ENCODE measurements at places on chromosomes 5 and 9. TPM values are rescaled to one million over a fixed set of nuclear protein-coding genes. Genes with fewer than 3 reads are reported as not detected.

GRCh38 chr5:14734396-14734795 lies 69.9 kb downstream of the OTULIN start:
- no peak for DNase-seq
- H3K27ac ChIP-seq: no peak overlapping the region
- no peaks in the 10 kb centered on the region for H3K27me3 ChIP-seq
- no peaks in the 10 kb centered on the region for H3K4me1 ChIP-seq
- no peaks in the 10 kb centered on the region for H3K36me3 ChIP-seq

GRCh38 chr9:35907711-35908503 lies 1.4 kb upstream of the SPAAR start:
- peak; percentile 76 for DNase-seq
- no peaks in the 10 kb centered on the region for H3K27me3 ChIP-seq
- H3K4me1 ChIP-seq: peaks cover 65% of the 10 kb centered on the region
- peak overlapping the region; percentile 100 for H3K27ac ChIP-seq

DNA sequence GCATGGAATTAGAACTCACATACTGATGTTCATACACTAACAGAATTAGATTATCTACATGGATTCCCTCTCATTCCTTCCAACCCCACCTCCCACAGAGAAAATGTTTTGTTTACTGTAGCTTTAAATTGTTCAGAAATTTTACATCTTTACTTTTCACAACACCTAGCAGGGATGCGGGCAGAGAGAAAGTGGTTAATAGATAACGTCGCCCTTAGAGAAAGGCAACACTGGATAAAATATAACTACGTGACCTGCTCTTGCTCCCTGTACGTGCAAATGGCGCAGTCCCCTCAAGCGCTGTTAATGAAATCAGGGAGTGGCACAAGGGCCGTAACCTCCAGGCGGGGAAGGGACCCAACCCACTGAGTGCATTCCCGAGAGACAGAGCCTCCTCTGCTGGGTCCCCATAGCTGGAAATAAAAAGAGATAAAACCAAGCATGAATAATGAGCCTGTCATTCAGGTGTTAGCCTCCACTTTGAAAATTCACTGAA lies 125.3 kb upstream of the DAPK1 start:
- no peak for DNase-seq
- no peaks in the 10 kb centered on the region for H3K36me3 ChIP-seq
- no peak overlapping the region for H3K4me3 ChIP-seq
- no peak overlapping the region for H3K27ac ChIP-seq

DNA sequence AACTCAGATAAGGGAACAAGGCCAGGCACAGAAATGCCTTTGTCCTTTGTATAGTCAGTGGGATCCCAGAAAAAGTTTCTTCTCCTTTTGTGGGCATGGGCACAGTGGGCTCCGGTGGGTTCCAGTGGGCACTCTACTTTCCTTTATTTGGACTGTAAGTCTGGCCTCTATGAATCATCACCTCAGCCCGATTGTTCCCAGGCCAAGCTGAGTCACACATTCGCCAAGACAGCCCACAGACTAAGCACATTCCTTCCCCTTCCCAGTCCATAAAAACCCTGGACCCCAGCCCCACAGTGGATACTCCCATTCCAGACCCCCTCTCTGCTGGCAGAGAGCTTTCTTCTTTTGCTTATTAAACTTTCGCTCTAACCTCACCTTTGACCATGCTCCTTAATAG lies 165.0 kb downstream of the FBXL17 start:
- H3K36me3 ChIP-seq: no peaks in the 10 kb centered on the region
- no peaks in the 10 kb centered on the region for H3K4me1 ChIP-seq
- H3K4me3 ChIP-seq: no peak overlapping the region
- no peak overlapping the region for H3K27ac ChIP-seq
- no peaks in the 10 kb centered on the region for H3K27me3 ChIP-seq

Gene MVB12B
- total RNA-seq: 8.2 TPM

- peaks cover 6% of the 10 kb centered on the region for H3K4me1 ChIP-seq
- no peak overlapping the region for H3K27ac ChIP-seq
- no peaks in the 10 kb centered on the region for H3K27me3 ChIP-seq
- no peak overlapping the region for H3K4me3 ChIP-seq
- no peaks in the 10 kb centered on the region for H3K36me3 ChIP-seq
These were observed 2.1 kb upstream of the SLC25A46 start for GRCh38 chr5:110736753-110737152.

DNA sequence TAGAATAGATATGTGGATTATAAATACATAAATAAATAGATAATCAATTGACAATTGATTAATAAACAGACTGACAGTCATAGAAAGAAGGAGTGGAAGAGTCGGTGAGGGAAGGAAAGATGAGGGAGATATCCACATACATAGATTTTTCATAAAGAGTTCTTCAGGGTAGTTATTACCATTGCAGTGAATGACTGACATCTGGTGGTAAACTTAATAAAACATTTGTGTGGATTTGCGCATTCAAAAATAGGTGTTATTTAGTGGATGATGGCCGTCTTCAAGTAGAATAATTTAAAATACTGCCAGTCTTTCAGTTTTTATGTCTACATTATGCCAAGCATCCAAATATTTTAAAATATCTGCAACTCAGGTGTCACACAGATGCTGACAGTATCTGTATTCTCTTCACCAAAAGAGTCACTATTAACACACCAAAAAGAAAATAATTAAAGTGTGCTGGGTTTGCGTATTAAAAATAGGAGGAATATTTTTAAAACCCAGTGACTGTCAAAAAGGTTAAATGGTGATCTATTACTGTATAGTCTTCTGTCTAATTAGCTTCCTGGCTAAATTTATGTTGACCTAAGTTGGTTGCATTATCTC lies 78.8 kb downstream of the GIN1 start:
- no peak overlapping the region for H3K4me3 ChIP-seq
- H3K27ac ChIP-seq: no peak overlapping the region
- no peaks in the 10 kb centered on the region for H3K36me3 ChIP-seq
- no peak for DNase-seq
- no peaks in the 10 kb centered on the region for H3K4me1 ChIP-seq
- H3K27me3 ChIP-seq: no peaks in the 10 kb centered on the region

Gene NR5A1
- total RNA-seq: not detected

DNA sequence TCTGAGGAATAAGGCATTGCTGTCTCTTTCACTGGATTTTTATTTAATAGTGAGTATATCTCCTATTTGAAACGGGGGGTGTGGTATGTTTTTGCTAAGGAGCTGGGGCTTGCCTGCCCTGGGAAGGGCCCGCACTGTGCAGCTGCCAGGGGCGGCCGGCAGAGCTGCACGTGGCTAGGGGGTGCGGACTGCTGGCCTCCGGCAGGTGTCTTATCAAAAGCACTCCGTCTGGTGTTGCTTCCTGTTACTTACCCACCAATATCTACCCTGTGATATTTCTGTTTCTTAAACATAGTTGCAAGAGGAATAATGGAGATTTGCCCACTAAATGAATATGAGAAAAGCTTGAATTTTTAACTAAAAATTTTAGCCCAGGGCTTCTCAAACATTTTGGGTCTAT lies 232.0 kb downstream of the IRX1 start:
- H3K27me3 ChIP-seq: no peaks in the 10 kb centered on the region
- no peak for DNase-seq
- H3K4me1 ChIP-seq: no peaks in the 10 kb centered on the region
- no peak overlapping the region for H3K27ac ChIP-seq
- H3K36me3 ChIP-seq: no peaks in the 10 kb centered on the region

DNA sequence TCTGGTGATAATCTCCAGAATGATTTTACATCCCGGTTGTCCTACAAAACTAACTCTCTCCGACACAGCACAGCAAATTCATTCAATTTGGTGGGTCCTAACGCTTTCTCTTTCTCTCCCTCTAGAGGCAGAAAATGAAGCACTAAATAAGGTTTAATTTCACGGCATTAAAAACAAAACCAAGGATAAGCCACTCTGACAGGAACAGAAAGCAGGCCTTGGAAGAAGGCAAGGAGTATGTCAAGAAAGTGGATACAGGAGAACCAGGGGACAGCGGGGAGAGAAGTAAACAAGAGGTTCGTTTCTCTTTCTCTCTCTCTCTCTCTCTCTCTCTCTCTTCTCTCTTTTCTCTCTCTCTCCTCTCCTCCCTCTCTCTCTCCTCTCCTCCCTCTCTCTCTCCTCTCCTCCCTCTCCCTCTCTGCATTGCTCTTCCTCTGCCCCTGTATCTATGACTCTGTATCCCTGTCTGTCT lies 49.8 kb downstream of the EBF1 start:
- peak overlapping the region; percentile 88 for H3K27ac ChIP-seq
- H3K4me1 ChIP-seq: no peaks in the 10 kb centered on the region
- H3K4me3 ChIP-seq: peak overlapping the region; percentile 26

- H3K36me3 ChIP-seq: no peaks in the 10 kb centered on the region
- no peak for DNase-seq
- no peaks in the 10 kb centered on the region for H3K4me1 ChIP-seq
- H3K27ac ChIP-seq: no peak overlapping the region
- H3K4me3 ChIP-seq: no peak overlapping the region
These were observed 20.3 kb upstream of the TNIP1 start for GRCh38 chr5:151101151-151101550.

DNA sequence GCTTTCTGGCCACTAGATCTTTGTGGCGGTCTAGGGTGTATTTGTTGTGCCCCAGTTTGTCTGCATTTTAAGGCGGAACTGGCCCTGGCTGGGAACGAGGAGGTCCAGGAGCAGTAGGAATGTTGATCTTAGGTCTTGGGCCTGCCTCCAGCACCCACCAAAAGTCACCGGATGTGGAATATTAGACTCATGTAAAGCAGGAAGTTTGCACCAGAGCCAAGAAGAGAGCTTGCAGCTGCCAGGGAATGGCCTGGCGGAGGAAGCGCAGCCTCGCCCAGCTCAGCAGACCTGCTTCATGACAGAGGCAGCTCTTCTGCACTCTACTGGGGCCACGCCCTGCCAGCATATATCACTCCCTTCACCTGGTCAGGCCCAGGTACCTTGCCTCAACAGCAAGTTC lies 3.3 kb downstream of the GPX3 start:
- H3K36me3 ChIP-seq: peaks cover 2% of the 10 kb centered on the region
- H3K27me3 ChIP-seq: no peaks in the 10 kb centered on the region
- no peaks in the 10 kb centered on the region for H3K4me1 ChIP-seq
- peak overlapping the region; percentile 84 for H3K4me3 ChIP-seq

- no peak overlapping the region for H3K27ac ChIP-seq
- DNase-seq: no peak
- H3K4me1 ChIP-seq: no peaks in the 10 kb centered on the region
- no peaks in the 10 kb centered on the region for H3K27me3 ChIP-seq
- H3K4me3 ChIP-seq: no peak overlapping the region
These were observed 37.4 kb upstream of the TNFAIP8 start for GRCh38 chr5:119318256-119318894.

DNA sequence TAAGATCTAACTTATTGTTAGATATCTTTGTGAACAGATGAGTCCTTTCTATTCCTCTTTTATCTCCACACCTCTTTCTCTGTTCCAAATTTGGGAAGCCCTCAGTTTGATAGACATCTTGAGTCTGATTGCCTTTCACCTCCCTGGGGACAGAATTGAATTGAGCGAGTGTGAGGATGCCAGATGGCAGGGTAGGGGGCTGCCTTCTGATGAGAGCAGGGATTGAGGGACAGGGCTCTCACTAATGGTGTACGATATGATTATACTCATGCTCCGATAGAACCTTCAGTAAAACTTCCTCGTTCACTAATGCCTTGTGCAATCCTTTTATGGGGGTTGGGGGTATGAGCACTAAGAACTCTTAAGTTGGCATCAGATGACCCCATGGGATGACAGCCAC lies 172.1 kb upstream of the DAP start:
- H3K36me3 ChIP-seq: no peaks in the 10 kb centered on the region
- H3K27ac ChIP-seq: peak overlapping the region; percentile 79
- H3K4me3 ChIP-seq: no peak overlapping the region

DNA sequence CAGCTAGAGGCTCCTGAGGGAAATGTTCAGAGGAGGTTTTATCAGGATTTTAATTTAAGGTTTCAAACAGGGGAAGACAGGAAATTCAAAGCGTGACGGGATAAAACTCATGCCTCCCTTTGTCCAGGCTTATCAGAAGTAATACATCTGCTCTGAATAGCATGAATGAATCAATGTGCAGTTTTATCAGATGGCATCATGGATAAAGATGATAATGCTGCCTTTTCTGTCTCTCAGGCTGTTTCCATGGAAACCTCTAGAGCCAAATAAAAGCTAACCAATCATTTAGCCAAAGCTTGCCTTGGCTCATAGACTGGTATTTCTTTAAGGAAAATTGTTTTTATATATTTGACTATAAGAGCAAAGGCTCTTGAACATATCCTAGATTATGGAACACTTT lies 16.4 kb downstream of the MFAP3 start:
- no peaks in the 10 kb centered on the region for H3K27me3 ChIP-seq
- no peak for DNase-seq
- H3K4me3 ChIP-seq: no peak overlapping the region
- no peaks in the 10 kb centered on the region for H3K36me3 ChIP-seq
- no peak overlapping the region for H3K27ac ChIP-seq
- H3K4me1 ChIP-seq: no peaks in the 10 kb centered on the region

GRCh38 chr5:80409367-80409966 lies 1.6 kb downstream of the ZFYVE16 start:
- no peaks in the 10 kb centered on the region for H3K27me3 ChIP-seq
- peak overlapping the region; percentile 13 for H3K27ac ChIP-seq
- H3K4me3 ChIP-seq: no peak overlapping the region
- no peak for DNase-seq

- H3K27me3 ChIP-seq: no peaks in the 10 kb centered on the region
- H3K4me3 ChIP-seq: no peak overlapping the region
- no peak overlapping the region for H3K27ac ChIP-seq
These were observed 226.4 kb downstream of the KIAA0825 start for GRCh38 chr5:94391996-94392395.

DNA sequence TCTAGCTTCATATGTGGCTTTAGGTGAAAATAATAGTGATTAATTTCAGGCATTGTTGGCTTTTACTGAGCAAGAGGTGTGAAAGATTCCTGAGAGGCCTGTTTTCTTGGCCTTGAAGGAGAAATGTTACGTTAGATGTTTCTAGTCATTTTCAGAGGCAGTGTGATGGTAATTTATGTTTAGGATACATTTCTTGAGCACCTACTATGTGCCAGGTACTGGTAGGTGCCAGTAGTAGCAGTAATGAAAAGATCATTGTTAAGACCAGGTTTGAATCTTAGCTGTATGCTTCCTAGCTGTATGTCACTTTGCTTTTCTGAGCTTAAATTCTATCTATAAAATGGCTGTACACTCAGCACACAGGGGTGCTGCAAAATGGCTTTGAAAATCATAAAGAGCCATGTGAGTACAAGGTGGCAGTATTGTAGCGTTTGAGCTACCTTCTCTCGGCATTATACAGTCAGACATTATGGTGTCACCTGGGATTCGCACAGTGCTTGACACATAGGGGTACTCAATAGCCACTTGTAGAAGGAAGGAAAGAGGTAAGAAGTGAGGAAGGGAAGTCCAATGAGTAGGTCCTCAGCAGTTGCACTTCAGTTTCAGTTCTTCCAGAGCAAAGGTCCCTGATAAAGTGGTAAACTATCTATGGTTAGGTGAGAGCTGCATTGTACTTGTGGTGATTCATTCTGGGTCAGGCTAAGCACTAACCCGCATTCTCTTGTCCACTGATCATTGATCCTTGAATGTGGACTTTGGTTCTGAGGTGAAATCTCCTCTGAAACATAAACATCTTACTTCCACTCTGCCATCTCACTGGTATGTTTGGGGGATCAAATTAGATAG lies 166.5 kb upstream of the NR3C1 start:
- H3K27me3 ChIP-seq: no peaks in the 10 kb centered on the region
- H3K4me3 ChIP-seq: no peak overlapping the region
- H3K36me3 ChIP-seq: no peaks in the 10 kb centered on the region
